ENCODE measurements at places on chromosomes 1 and 21.

DNA sequence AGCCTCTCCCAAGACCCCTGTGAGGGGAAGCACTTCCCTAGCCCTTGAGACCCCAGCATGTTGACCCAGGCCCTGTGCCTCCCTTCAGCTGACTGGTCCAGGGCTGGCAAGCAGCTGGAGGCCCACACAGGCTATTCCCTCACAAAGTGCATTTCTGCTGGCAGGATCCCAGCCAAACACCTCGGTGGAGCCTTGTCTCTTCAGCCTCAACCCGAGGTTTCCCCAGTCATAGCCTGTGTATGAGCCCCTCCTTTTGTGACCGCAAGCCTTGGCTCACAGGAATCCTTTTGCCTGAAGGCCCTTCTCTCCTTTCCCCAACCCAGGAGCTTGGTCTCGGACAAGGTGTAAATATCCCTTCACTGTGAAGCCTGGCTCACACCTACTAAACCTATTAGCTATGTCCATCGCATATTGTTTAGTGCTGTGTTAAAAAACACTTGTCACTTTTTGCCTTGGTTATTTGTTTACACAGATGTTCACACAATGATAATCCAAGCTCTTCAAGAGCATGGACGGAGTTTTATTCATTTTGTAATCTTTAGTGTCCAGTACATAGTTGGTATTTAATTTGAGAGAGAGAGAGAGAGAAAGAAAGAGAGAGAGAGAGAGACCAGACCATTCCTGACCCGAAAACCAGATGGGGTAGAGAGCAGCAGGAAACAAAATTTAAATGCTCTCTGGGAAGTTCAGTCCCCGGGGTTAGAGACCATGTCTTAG lies 8.5 kb upstream of the CD247 start:
- no peak for DNase-seq

- DNase-seq, result no peak
Observed at GRCh38 chr1:167504467-167504827, 13.9 kb downstream of the CD247 start.

GRCh38 chr1:110494522-110495406 lies 24.2 kb downstream of the KCNA10 start:
- DNase-seq, result no peak

DNA sequence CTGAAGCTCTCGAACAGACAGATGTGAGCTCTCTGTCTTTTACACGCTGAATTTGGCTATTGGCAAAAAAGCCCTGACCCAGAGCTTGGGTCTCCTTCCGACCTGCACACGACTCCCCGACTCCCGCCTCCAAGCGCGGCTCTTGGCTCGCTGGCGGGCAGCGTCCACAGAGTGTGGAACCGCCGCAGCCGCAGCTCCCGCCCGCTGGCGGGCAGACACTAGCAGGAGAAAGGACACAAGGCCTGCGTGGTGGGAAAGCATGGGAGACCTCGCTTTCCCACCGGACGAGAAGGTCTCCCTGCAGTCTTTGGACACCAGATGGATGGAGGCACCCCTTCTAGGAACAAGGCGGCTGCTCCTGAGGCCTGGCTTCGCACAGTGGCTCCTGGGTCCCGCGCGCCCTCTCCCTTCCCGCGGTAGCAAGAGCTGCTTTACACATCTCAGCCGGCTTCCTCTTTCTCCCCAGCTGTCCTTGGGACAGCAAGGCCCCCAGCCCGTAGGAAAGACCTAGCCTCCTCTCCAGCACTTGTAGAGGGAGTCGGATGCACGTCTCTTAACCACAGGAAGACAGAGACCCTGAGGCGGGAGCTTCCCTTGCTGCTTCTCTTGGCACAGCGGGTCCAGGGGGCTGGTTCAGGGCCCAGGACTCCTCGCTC lies 92.1 kb downstream of the PRKAB2 start:
- DNase-seq, result no peak

- no peak for DNase-seq
Observed at GRCh38 chr1:2378441-2378851, 12.9 kb downstream of the MORN1 start.

GRCh38 chr1:2097386-2098300 lies 47.4 kb downstream of the PRKCZ start:
- DNase-seq, result no peak

GRCh38 chr1:173392895-173393658 lies 84.1 kb upstream of the PRDX6 start:
- no peak for DNase-seq
